ENCODE measurements at places on chromosomes 5 and 9.

DNA sequence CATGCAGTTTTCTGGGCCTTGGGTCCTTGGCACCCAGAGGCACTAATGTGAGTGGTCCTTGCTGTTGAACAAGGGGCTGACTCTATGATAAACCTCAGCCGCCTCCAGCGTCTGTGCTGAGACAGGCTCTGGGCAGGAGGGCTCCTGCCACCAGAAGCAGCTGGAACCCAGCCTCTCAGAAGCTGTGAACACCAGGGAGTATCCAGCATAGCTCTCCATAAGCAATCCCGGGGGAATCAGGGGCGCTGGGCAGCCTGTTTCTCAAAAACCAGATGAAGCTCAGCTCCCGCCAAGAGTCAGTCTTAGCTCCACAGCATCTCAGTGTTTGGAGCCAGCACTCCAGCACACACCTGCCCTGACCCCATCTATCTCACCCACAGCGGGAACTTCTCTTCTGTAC is 170.2 kb downstream of the HSPA4 start:
- DNase-seq: no peak

DNA sequence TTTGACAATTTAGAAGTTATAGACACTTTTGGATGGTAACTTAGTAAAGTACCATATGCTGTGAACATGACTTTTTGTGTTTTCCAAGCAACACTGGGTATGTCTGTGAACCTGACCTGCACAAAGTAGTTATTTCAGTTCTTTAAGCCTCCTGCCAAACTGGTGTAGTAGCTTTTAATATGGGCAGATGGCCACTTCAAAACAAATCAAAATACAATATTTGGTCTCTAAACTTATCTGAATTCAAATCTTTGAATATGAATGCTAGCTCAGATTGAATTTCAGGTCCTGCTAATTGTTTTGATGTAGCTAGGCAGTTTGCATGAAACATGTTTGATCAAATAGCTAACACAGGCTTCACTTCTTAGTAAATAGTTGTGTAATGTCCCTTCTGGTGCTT is 1176.7 kb upstream of the CDH9 start:
- DNase-seq: no peak

GRCh38 chr5:99808657-99809230 is 726.4 kb upstream of the FAM174A start:
- no peak for DNase-seq

DNA sequence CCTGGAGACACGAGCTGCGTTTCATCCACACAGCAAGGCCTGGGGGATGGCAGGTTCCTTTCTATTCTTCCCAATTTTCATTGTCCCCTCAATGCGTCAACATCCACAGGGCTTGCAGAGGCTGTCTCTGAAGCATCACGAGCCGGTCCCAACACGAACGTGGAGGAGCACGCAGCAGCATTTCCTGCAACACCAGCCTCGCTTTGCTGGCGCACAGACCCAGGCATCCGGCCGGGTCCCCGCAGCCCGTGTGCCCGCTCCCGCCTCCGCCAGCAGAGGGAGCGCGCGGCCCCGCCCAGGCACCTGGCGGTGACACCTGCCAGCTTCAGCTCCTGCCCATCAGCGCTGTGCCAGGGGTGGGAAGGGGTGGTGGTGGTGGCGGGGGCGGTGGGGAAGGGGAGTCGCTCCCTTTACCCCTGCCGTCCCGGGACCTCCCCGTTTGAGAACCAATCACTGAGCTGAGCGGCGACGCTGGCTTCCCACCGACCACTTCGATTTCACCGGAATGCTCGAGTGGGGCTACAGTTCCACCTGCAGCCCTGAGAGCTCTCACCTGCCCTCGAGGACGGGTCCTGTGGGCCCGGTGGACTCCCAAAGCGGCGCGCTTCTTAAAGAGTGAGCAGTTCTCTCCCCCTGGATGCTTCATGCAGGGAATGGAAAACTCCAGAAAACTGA is 464.5 kb downstream of the ICE1 start:
- no peak for DNase-seq

DNA sequence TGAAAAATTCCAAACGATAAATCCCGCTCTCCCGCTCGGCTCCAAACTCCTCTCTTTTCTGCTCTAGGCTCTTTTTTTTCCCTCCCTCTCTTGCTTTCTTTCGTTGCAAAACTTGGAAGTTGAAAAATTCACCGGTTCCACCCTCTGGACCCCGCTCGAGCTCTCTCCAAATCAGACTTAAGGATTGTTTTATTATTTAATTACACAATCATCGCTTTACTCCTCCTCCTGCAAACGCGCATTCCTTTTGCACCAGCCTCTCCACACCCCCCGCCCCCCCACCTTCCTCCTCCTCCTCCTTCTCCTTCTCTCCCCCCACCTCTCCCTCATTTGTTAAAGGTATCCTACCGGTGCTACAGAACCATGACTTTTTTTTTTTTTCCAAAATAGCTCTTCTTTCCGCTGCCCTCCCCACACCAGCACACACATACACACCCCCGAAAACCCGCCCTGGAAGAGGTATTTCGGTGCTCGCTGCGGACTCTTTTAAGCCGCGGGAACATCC is 535 bp upstream of the NFIB start:
- DNase-seq: peak; percentile 85

DNA sequence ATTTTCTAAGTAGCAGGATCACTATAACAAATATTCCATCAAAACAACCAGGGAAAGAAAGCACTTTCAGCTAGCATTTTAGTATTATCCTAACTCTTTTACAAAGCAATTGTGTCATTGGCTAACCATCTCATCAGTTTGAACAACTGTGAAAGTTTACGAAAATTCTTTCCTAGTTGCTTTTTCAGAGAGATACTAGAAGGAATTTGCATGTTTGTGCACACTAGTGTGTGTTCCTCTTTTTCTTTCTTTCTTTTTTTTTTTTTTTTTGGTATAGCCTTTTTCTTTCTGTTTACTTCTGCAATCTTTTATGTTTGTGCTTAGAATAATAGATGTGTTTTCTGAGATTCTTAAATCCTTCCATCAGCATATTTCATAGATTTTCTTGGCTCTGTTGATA is 124.7 kb upstream of the SEMA6A start:
- no peak for DNase-seq

DNA sequence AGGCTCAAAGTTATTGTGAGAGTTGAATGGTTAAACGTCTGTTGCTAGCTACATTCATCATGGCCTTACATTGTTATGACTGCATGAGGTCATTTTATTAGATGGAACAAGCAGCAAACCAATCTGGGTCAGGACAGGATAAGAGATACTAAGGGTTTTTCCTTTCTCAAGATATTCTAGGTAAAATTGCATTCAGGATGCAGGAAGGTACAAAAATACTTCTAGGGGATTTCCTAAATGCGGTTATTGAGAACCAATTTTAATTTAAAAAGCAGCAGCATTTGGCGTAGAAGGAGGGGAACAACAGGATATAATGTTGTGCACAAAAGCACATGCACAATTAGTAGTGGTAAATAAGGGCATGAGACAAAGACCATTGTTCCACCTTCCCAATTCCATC is 39.2 kb upstream of the LURAP1L start:
- DNase-seq: no peak

GRCh38 chr5:133618141-133618540 is 5.8 kb upstream of the FSTL4 start:
- DNase-seq: no peak

- peak; percentile 60 for DNase-seq
These were observed 32.1 kb downstream of the MARCHF3 start for GRCh38 chr5:126998201-126998631.

GRCh38 chr5:96752341-96753016 is 55.3 kb downstream of the ERAP1 start:
- DNase-seq: no peak

DNA sequence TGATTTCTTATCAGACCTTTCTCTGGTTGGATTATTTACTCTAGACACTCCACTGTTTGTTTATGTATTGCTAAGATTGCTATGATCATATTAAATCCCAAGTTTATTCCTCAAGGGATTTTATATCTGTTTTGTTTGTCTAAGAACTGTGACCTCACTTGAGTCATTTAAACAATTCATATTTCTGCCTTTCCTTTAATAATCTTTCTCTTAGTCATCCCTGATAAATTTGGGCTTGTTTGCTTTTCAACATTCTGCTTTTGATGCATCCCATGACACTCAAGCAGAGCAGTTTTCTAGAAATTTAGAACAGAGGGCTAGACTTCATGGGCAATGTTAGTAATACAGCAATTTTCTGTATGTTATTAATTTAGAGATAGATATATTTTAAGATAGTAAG is 231.6 kb upstream of the TNC start:
- no peak for DNase-seq

- no peak for DNase-seq
These were observed 25.4 kb upstream of the SUB1 start for GRCh38 chr5:32559921-32560320.

- DNase-seq: no peak
These were observed 63.0 kb upstream of the GNA14 start for GRCh38 chr9:77710965-77711648.

GRCh38 chr5:164027738-164028137 is 522.3 kb downstream of the MAT2B start:
- DNase-seq: no peak

DNA sequence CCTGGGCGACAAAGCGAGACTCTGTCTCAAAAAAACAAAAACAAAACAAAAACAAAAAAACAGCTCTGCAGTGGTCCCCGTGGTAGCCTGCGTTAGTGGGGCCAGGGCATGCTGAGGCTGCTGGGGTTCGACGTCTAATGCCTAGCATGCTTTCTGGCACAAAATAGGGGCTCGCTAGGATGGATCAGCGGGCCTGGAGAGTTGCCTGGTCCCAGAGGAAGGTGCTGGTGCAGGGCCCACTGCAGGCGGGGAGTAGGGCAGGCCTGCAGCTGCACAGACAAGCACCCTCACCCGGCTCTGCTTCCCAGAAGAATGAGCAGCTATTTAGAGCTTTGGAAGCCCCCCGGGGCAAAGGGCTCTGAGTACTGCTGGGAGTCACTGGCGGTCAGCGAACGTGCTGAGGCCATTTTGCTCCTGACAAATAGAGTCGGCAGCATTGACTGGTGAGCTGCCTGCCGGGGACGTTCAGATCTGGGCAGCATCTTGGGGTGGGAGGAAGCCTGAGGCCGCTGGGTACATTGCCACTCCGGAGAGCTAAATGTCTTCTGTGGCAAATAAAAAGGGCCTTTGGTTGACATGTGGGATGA is 126.7 kb downstream of the OLFM1 start:
- no peak for DNase-seq

DNA sequence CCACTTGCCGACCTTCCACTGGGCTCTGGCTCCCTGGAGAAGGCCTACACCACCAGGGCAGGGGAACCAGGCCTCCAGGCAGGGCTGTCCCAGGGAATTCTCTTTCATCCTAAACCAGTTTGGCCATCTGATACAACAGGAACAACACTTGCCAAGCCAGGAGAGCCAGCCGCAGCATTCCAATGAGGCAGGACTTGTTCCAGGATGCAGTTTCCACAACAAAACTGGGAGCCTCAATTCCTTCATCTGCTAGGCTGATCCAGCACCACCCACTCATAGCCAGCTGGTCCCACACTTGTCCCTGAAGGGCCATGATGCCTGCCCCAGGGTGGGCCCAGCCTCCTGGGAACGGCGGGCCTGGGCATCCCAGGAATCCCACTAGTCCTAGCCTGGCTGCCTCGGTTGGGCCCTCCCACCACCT is 26.0 kb downstream of the BICD2 start:
- DNase-seq: peak; percentile 14

Data from skeletal muscle cell (primary cell).